Colonic mucosa (tissue), 4 donors: ENCODE measurements at places on chromosomes 5 and 9.

DNA sequence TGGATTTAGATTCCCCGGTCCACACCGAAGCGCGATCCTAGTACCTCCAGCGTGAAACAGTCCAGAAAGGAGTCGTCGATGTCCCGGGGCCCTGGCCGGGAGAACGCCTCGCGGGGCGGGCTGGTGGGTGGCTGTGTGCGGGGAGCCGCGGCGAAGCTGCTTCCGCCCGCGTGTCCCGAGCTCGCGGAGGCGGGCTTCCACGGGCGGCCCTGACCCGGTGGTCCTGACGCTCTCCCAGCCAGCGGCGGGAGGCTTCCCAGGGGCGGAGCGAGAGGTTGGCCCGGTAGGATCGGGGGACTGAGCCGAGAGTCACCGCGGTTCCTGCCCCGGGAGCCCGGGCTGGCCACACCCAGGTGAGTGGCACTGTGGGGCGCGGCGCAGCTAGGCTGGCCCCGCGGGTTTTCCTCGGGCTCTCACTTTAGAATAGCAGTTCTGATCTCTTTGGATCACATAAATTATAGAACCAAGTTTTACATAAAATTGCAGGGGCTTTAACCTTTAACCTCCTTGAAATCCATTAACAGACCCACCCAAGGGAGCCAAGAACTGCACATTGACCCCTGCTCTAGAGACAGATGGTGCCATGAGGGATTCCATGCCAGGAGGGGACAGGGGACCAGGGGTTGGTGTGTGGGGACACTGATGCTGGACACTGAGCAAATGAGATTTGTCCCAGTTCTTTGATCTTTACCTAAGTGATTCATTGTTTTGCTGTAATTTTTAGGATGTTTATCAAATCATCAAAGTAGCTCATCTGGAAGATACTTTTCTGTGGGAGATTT is 29.2 kb upstream of the IL31RA start:
- H3K27me3 ChIP-seq = no peaks in the 10 kb centered on the region
- no peak overlapping the region for H3K27ac ChIP-seq
- H3K36me3 ChIP-seq = no peaks in the 10 kb centered on the region
- no peaks in the 10 kb centered on the region for H3K4me1 ChIP-seq
- H3K4me3 ChIP-seq = peak overlapping the region; percentile 21

DNA sequence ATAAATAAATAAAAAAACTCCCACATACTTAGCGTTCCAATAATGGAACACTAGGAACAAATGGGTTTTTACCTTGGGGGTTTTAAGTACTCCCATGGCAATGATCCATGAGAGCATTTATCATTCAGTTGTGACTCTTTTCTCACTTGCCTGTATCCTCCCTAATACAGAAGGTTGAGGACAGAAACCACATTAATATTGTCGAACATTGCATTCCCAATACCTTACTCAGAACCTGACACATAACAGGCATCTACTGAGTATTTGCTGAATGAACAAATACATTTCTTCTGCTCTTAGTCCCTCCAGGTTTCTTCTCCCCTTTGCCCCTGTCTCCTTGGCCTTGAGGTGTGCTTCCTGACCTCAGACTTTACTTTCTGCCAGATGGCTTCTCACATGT is 175.9 kb downstream of the CEMIP2 start:
- H3K27ac ChIP-seq = no peak overlapping the region
- H3K4me1 ChIP-seq = no peaks in the 10 kb centered on the region
- H3K27me3 ChIP-seq = no peaks in the 10 kb centered on the region
- no peak overlapping the region for H3K4me3 ChIP-seq
- no peaks in the 10 kb centered on the region for H3K36me3 ChIP-seq

- DNase-seq = peak; percentile 71
- no peaks in the 10 kb centered on the region for H3K4me1 ChIP-seq
- peak overlapping the region; percentile 79 for H3K4me3 ChIP-seq
- peak overlapping the region; percentile 65 for H3K27ac ChIP-seq
- no peaks in the 10 kb centered on the region for H3K36me3 ChIP-seq
These were observed 586 bp upstream of the MTAP start for GRCh38 chr9:21801683-21802417.

DNA sequence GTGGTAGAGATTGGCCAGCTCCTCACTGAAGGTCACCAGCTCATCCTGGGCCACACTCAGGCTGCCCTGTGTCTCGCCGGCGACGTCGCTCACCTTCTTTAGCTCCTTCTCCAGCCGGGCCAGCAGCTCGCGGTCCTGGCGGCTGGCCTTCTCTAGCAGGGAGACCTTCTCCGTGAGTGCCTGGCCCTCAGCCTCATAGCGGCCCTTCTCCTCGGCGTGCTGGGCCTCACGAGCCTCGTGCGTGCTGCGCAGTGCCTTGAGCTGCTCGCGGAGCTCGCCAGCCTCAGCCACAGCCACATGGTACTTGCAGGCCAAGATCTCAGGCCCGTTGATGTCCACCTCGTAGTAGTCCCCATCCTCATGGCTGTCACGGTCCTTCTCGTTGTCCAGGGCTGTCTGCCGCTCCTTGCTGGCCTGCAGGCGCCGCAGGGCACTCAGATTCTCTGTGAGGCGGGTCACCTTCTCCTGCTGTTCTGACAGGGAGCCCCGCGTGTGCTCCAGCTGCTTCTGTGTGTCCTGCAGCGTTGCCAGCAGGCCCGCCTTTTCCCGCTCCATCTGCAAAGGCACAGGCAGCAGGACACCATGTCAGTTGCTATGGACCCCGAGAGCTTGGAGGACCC is 45.5 kb downstream of the BICD2 start:
- peaks cover 4% of the 10 kb centered on the region for H3K4me1 ChIP-seq
- DNase-seq = no peak
- H3K27me3 ChIP-seq = no peaks in the 10 kb centered on the region
- H3K27ac ChIP-seq = no peak overlapping the region
- peaks cover 16% of the 10 kb centered on the region for H3K36me3 ChIP-seq

- H3K27ac ChIP-seq = peak overlapping the region; percentile 63
- no peak for DNase-seq
- H3K4me1 ChIP-seq = peaks cover 30% of the 10 kb centered on the region
- no peak overlapping the region for H3K4me3 ChIP-seq
- H3K36me3 ChIP-seq = no peaks in the 10 kb centered on the region
- no peaks in the 10 kb centered on the region for H3K27me3 ChIP-seq
These were observed 39.6 kb downstream of the RXRA start for GRCh38 chr9:134365791-134366222.

DNA sequence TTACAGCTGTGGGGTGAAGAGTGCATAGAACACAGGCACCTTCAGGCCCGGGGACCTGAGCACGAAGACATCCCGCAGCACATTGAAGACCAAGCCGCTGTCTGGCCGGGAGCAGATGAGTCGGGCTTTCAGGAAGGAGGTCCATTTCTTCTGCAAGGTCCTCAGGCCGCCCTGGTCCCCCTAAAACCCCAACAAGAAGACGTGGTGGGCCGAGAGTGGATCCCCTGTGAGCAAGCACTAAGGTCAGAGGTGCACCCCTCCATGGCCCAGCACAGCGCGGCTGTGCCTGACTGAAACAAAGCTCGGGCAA is 70.5 kb downstream of the SECISBP2 start:
- H3K36me3 ChIP-seq = no peaks in the 10 kb centered on the region
- H3K4me3 ChIP-seq = no peak overlapping the region
- H3K27ac ChIP-seq = peak overlapping the region; percentile 28
- DNase-seq = no peak
- H3K4me1 ChIP-seq = no peaks in the 10 kb centered on the region
- H3K27me3 ChIP-seq = no peaks in the 10 kb centered on the region

- H3K4me1 ChIP-seq = peaks cover 5% of the 10 kb centered on the region
- no peak overlapping the region for H3K4me3 ChIP-seq
- no peaks in the 10 kb centered on the region for H3K36me3 ChIP-seq
- no peaks in the 10 kb centered on the region for H3K27me3 ChIP-seq
- DNase-seq = peak; percentile 57
These were observed 63.1 kb downstream of the UGCG start for GRCh38 chr9:111959468-111960359.

GRCh38 chr5:156826150-156826549 is 23.9 kb upstream of the PPP1R2B start:
- H3K27me3 ChIP-seq = no peaks in the 10 kb centered on the region
- DNase-seq = no peak
- H3K4me3 ChIP-seq = no peak overlapping the region
- no peaks in the 10 kb centered on the region for H3K36me3 ChIP-seq
- H3K4me1 ChIP-seq = no peaks in the 10 kb centered on the region

GRCh38 chr5:138054847-138055558 is 22.1 kb upstream of the FAM13B start:
- no peaks in the 10 kb centered on the region for H3K27me3 ChIP-seq
- H3K4me3 ChIP-seq = no peak overlapping the region
- no peak overlapping the region for H3K27ac ChIP-seq
- no peak for DNase-seq
- no peaks in the 10 kb centered on the region for H3K4me1 ChIP-seq

- no peaks in the 10 kb centered on the region for H3K4me1 ChIP-seq
- no peaks in the 10 kb centered on the region for H3K36me3 ChIP-seq
- no peak overlapping the region for H3K4me3 ChIP-seq
- peak; percentile 22 for DNase-seq
- H3K27me3 ChIP-seq = no peaks in the 10 kb centered on the region
- H3K27ac ChIP-seq = no peak overlapping the region
These were observed 44.7 kb upstream of the NDFIP1 start for GRCh38 chr5:142063878-142064331.

- no peak overlapping the region for H3K4me3 ChIP-seq
- no peaks in the 10 kb centered on the region for H3K27me3 ChIP-seq
- H3K27ac ChIP-seq = no peak overlapping the region
- peak; percentile 10 for DNase-seq
- no peaks in the 10 kb centered on the region for H3K4me1 ChIP-seq
These were observed 35.0 kb downstream of the RASGEF1C start for GRCh38 chr5:180173875-180174586.

GRCh38 chr5:41435276-41435675 is 75.1 kb downstream of the PLCXD3 start:
- DNase-seq = no peak
- no peak overlapping the region for H3K27ac ChIP-seq
- H3K27me3 ChIP-seq = no peaks in the 10 kb centered on the region
- H3K4me1 ChIP-seq = no peaks in the 10 kb centered on the region
- no peak overlapping the region for H3K4me3 ChIP-seq

DNA sequence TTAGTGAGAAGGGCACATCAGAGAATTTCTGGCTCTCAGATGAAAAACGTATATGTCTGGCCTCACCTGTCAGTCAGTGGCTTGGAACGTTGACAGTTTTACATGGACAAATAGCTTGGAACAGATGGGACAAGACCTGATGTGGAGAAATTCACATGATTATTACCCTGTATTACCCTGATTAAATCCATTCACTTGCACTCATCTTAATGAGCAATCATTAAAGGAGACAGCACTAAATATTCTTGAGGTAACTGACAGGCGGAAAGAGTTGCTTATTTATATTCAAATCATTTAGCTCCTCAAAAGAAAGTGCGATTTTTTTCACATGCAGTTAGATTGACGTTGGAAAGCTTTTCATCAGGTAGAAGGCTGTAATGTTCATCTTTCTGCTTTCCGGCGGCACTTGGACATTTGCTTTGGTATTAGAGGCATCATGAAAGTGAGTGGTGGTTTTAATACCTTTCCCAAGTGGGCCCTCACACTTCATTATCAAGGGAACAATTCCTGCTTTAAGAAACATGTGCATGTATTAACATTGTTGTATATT is 11.7 kb upstream of the TAS2R1 start:
- no peaks in the 10 kb centered on the region for H3K4me1 ChIP-seq
- no peak for DNase-seq
